Neuronal stem cell (in vitro differentiated cells): ENCODE measurements at places on chromosomes 16 and 17.

- DNase-seq = no peak
Measured at GRCh38 chr17:5516060-5516792, 29.9 kb downstream of the MIS12 start.

GRCh38 chr17:3019761-3020160 is 43.6 kb downstream of the OR1D5 start:
- DNase-seq = no peak

DNA sequence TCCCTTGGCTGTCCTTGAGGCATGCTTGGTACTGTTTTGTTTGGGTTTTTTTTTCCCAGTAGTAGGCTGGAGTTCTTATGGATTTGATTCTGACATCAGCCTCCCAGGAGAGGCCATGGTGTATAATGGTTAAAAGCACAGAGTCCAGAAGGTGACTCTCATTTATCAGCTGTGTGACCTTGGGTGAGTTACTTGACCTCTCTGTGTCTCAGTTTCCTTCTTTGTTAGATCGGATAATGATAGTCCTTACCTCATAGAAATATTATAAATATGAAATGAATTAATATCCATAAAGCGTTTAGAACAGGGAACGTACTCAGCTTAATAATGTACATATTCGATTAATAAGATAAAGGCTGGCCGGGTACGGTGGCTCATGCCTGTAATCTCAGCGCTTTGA is 370.7 kb upstream of the HSBP1 start:
- no peak for DNase-seq

GRCh38 chr17:33492731-33493265 is 199.7 kb upstream of the ASIC2 start:
- DNase-seq = no peak

DNA sequence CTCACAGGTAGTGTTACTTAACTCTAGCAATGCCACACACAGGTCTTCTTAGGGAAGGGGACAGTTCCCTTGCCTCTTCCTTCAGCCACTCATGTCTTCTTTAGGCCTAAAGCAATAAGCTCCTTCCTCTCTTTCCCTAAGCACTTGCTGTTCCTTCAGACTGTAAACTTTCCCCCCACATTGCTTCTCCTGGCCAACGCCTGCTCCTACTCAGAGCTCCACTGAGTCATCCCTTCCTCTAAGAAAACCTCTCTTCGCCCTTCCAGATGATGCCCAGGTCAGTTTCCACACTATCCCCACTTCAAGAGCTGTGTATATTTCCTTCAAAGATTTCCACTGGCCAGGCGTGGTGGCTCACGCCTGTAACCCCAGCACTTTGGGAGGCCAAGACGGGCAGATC is 12.5 kb upstream of the EPOP start:
- DNase-seq = no peak

GRCh38 chr17:36926226-36926625 is 11.0 kb upstream of the LHX1 start:
- DNase-seq = no peak

GRCh38 chr16:65305266-65305959 is 183.6 kb upstream of the CDH11 start:
- DNase-seq = no peak

GRCh38 chr17:69485901-69486643 is 71.6 kb downstream of the MAP2K6 start:
- DNase-seq = no peak

- no peak for DNase-seq
Measured at GRCh38 chr17:6464446-6465041, 20.3 kb downstream of the PIMREG start.

GRCh38 chr16:77822661-77823060 is 34.3 kb downstream of the VAT1L start:
- no peak for DNase-seq

GRCh38 chr17:41625602-41626001 is 1.2 kb upstream of the KRT17 start:
- DNase-seq = no peak

DNA sequence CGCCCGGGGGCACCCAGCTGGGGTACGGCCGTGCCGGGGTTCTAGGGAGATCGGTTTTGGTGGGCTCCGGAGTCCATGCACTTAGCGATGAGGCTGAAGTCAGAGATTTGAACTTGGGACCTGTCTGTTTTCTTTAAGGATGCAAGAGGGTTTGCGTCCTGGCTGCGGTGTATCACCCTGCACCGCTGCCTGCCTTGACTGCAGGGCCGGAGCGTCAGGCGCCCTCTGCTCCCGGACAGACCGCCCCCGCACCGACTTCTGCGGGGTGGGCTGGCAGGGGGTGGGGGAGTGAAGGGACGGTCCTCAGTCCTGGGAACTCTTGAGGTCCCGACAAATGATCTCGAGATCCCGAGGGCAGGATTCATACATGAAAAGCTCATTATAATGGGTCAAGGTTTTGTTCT is 701 bp downstream of the PDP2 start:
- peak; percentile 24 for DNase-seq

GRCh38 chr16:83085660-83086059 is 458.9 kb downstream of the CDH13 start:
- DNase-seq = no peak

- no peak for DNase-seq
Measured at GRCh38 chr17:58391302-58391984, 25.9 kb downstream of the RNF43 start.

GRCh38 chr17:59651346-59651745 is 31.7 kb downstream of the CLTC start:
- DNase-seq = no peak

- no peak for DNase-seq
Measured at GRCh38 chr17:32917081-32917480, 10.9 kb upstream of the TMEM98 start.

- no peak for DNase-seq
Measured at GRCh38 chr17:77679589-77679988, 278.9 kb upstream of the TNRC6C start.

DNA sequence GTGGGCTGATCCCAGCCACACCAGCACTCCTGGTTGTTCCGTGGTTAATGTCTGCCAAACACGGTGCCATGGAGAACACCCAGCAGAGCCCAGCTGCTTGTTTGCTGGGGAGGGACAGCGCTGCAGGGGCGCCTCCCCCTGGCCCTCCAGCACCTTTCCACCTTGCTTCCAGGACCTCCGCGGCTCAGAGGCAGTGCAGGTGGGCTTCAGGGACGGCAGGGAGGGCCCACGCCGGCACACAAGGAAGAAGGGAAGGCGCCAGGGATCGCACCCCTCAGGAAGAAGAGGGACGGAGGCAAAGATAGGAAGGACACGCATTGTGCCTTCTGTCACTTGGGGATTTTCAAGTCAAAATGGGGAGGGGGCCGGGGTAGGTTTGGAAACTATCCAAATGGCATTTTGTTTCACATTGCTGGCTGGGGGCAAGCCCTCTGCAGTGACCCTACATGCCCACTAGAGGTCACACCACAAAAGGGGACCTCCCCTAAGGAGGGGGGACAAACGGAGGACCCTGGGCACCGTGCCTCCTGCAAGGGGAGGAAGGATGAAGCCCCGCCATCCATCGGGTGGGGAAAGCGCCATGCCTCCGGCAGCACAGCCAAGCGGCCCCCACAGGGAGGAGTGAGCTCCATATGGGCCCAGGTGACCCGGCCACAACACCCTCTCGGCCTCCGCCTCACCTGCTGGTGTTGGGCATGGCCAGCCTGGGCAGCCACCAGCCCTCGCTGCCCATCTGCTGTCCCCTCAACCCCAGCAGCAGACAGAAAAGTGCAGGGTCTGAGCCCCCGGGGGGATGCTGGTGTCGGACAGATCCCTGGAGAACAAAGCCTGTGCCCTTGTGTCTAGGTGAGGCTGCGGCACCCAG is 7.5 kb upstream of the C16orf95 start:
- peak; percentile 56 for DNase-seq

- DNase-seq = no peak
Measured at GRCh38 chr17:55818451-55819375, 67.9 kb downstream of the PCTP start.

DNA sequence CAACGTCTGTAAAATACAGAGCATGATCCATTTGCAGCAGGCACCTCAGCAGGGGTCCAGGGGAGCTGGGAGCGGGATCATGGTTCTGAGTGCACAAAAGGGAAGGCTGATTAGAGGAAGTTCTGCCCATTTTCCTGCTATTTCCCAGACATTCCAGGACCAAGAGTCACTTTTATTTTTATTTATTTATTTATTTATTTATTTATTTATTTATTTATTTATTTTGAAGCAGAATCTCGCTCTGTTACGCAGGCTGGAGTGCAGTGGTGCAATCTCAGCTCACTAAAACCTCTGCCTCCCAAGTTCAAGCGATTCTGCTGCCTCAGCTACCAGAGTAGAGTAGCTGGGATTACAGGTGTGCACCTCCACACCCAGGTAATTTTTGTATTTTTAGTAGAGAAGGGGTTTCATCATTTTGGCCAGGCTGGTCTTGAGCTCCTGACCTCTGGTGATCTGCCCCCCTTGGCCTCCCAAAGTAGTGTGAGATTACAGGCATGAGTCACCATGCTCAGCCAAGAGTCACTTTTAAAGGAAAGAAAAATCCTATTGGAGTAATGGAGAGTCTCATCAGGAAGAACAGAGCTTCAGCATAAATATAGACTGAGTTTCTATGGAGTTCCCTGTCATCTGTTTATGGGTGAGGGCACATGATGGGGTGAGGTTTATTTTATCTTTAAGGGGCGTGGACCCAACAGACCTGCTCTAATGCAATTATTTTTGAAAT is 355.2 kb downstream of the HAPSTR1 start:
- DNase-seq = no peak

DNA sequence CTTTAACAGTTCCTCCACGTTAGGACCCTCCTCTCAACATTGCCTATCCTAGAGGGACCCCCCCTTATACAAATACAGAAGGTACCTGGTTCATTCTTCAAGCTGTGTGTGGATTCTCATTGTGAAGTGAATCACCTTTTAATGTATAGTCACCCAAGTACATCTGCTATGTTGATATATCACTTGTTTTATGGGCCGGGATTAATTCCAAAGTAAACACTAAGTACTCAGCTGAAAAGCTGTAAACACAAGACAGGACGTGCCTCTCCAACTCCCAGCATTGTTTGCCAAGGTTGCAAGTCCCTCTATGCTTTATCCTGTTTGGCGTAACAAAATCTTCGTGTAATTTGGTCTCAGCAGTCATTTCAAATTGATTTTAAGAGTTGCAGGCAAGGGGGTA is 123.6 kb downstream of the RBFOX1 start:
- DNase-seq = no peak

GRCh38 chr17:9427465-9428315 is 147.9 kb downstream of the STX8 start:
- no peak for DNase-seq

- DNase-seq = no peak
Measured at GRCh38 chr16:75590920-75591843, 25.0 kb downstream of the GABARAPL2 start.

DNA sequence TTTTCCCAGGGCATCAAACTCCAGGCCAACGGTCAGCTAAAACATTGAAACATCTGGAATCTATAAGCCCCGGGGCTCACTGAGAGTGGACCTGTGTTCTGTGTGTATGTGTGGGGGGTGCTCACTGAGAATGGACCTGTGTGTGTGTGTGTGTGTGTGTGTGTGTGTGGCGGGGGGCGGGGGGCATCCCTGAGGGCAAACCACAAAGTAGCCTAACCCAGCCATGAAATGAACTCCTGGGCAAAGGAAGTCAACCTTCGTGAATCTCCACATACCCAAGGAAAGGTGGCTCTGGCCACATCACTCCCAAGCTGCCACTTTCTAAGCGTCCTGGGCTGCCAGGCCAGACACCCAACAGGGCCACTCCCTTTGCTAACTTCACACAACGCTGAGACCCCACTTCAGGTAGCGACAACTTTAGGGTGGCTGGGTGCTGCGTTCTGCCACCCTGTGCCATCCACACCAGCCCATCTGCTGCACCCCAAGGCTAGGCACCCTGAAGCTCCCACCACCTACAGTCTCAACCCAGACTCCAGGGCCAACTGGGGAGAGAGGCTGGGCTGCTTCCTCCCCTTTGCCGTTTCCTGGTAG is 1.6 kb downstream of the MAFG start:
- DNase-seq = no peak

- DNase-seq = no peak
Measured at GRCh38 chr16:23768581-23768980, 13.8 kb downstream of the CHP2 start.

DNA sequence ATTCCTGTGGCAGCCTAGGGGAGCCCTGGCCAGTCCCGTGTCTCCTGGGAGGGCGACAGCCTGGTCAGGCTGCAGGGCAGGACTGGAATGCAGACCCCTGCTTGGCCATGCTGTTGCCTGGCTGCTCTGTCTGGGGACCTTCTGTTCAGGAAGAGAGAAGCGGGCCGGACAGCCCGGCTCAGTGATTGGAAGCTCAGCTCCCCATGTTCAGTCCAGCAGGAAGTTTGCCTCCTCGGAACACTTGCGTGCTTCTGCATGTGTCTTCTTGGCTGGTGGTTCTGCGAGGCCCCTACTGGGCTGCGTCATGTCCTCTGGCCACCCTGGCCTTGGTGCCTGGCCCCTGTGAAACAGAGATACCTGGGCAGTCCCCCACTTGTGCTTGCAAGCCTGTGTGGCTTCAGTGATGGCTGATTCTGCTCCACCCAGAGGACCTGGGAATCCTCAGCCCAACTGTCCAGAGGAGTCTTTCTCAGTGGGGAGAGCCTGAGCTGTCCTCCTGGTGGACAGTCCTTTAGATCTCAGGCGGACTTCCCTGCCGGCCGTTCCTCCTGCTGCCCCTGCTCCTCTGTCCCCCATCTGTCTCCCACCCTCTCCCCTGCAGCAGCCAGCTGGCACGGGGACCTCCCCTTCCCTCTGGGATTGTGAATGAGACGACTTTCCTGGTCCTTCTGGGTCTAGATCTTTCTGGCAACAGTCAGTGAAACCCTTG is 279.5 kb downstream of the SEC14L1 start:
- DNase-seq = no peak

- DNase-seq = no peak
Measured at GRCh38 chr17:5707482-5707881, 123.2 kb upstream of the NLRP1 start.

- no peak for DNase-seq
Measured at GRCh38 chr17:35257208-35257659, 14.4 kb downstream of the SLFN5 start.

GRCh38 chr16:49441366-49441780 is 67.8 kb downstream of the C16orf78 start:
- no peak for DNase-seq

DNA sequence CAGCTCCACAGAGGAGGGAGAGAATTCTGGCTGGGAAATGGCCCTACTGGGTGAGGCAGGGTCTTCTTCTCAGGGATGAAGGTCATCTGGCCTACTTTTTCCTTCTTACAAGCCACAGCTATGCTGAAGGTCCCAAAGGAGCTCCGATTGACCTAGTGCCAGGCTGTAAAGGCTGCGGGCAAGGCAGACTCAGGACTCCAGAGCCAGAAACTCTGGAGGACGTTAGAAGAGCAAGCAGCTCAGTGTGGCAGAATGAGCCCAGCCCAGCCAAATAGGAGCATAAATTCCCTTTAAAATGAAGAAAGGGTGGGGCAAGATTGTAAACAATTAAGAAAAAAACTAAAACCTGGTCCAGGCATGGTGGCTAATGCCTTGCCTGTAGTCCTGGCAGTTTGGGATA is 20.1 kb upstream of the CNOT1 start:
- no peak for DNase-seq
